ENCODE measurements at places on chromosomes 11 and 22.

DNA sequence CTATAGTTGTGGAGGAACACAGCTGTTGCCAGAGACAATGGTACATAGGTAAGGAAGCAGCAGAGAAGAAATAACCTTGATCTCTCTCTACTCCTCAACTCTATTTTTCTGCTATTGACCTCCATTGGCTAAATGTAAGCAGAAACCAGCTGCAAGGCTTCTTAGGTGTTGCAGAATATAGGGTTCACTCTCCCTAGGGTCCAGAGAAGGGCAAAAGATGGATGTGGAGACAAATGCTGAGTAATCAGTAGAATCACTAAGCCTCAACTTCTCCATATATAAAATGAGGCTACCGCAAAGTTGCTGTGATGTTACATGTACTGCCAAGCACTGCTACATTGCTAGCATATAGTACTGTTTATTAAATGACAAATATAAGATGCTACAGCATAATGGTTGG, 120.6 kb downstream of the PDE3B start:
- DNase-seq = no peak

DNA sequence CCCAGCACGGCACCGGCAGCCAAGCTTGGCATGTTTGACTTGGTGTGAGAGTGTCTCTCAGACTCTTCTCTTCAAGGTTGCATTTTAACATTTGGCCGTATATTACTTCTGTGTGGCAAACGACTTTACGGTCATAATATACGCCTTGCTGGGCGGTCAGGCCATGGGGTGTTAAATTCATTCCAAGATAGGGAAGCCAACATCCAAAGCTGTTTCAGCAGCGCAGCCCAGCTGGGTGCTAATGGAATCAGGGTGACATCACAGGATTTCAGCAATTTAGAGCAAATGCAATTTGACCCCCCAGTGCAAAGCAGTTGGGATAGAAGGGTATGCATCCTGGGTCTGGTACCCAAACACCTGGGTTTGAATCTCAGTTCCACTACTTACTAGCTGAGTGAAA, 16.7 kb upstream of the MYH9 start:
- no peak for DNase-seq

DNA sequence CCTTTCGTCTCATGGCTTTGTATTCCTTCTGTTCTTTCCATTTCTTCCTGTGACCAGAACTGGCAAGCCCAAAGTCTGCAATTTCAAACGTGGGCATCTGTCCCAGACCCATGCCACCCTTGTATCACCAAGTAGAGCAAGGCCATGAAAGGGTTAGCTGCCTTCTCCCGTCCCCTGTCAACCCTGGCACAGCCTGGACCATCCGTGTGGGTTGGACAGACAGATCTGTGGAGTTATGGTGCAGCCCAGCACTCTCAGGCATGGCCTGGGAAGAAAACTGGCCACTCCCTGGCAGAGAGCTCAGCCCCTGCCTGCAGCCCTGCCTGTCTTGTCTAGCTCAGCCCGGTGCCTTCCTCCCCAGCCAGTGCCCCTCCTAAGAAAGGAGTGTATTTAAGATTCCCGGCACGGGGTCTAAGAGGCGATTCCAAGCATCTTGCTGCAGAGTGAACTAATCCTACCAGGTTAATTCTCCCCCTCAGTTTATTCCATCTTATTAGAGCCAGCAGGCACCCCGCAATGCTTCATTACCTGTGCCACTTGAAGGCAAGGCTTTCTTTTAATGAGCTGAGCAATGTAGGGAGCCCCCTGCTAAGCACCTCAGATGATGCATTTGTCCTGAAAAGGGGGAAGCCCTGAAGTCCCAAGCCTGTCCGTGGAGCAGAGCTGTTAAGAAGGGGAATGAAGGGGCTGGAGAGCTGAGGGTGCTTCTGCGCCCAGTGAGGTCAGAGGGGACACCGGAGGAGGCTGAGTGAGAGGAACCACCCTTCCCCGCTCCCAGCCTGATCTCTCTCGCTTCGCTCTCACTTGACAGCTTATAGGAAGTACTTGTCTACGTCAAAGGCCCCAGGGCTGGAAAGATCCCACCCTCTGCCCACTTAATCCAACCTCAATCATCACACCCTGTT, 130.6 kb downstream of the SPATA19 start:
- no peak for DNase-seq

DNA sequence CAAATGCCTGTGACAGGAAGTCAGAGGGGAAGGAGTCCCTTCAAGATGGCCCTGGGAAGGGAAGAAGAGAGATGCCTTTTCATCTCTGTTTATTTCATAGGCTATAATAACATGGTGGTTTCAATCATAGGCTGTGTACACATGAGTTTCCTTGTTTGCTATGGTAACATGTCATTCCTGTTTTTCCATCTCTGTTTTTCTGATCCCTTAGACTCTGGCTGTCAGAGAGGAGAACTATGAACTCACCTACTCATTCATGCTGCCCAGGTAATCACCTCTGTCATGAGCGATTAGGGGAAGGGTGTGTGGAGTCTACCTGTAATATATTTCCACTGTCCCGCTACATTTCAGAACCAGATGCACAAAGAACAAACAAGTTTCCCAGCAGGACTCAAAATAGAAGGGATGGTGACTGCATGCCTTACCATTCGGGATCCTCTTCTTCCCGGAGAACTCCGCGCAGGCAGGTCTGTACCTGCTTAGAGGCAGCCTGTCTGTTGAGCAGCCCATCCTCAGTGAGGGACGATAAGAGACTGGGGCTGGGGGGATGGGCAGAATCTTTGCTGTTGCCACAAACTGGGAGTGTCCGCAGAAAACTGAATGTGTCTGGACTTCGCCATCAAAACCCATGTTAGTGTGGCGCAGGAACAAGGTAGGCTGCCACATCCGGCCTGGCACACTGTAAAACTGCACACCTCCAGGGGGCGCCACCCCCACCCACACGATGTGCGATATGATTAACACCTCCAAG, 7.1 kb upstream of the PEX26 start:
- no peak for DNase-seq

GRCh38 chr11:42913731-42914130, 398.1 kb upstream of the API5 start:
- DNase-seq = no peak

DNA sequence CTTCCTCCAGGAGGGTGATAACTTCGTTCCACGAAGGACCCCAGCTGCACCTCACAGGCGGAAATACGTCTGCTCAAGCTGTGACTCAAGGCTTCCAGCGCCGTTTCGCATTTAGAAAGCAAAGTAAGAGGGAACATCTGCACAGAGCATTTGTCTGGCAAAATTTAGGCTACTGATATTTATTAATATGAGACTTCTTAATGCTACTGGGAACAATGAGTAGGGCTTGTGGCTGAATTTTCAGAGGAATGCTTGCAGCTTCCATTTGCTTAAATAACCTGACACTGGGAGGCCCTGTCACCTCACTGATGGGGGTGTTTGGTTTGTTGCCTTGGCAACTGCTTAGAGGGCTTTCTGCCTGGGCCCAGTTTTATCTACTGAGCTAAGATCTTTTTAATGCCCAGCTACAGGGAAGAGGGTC, 14.7 kb upstream of the ST14 start:
- no peak for DNase-seq

- DNase-seq = no peak
Observed at GRCh38 chr11:66294626-66295620, 3.2 kb downstream of the TMEM151A start.

GRCh38 chr11:129974672-129975071, 28.0 kb downstream of the PRDM10 start:
- DNase-seq = no peak

DNA sequence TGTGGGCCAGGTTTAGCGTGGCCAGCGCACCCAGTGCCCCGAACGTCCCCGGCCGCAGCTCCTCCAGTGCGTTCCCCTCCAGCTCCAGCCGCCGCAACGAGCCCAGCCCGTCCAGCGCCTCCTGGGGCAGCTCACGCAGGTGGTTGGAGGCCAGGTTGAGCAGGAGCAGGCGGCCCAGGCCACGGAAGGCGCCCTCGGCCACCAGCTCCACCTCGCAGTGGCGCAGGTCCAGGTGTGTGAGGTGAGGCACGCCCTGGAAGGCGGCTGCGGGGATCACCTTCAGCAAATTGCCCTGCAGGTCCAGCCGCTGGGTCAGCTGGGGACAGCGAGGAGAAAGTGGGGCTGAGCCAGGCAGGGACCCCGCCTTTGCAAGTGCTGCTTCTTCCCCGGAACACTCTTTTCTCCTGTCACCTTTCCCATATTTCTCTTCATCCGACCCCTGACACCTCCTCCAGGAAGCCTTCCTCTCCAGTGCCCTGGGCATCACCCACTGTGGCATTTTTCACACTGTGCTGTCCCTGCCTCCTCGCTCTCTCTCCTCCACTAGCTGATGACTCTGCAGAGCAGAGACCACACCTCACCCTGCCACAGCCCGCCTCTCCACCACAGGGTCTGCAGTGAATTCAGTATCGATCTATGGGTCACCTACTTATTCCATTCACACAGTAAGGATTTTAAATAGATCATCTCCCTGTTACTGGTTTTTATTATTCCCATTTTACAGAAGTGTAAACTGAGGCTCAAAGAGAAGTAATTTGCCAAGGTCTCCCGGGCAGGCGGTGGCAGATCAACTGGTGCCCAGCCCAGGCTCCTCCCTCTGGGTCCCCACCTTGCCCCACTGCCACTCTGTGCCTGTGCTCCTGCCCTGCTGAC, 1.9 kb downstream of the CHADL start:
- no peak for DNase-seq

GRCh38 chr11:33646168-33646567, 54.5 kb downstream of the C11orf91 start:
- DNase-seq = no peak

Data from CD4-positive, alpha-beta memory T cell (primary cell).